ENCODE measurements at places on chromosomes 4 and X.

- peak; percentile 65 for DNase-seq
Observed at GRCh38 chrX:15497865-15498264, 2.7 kb upstream of the BMX start.

DNA sequence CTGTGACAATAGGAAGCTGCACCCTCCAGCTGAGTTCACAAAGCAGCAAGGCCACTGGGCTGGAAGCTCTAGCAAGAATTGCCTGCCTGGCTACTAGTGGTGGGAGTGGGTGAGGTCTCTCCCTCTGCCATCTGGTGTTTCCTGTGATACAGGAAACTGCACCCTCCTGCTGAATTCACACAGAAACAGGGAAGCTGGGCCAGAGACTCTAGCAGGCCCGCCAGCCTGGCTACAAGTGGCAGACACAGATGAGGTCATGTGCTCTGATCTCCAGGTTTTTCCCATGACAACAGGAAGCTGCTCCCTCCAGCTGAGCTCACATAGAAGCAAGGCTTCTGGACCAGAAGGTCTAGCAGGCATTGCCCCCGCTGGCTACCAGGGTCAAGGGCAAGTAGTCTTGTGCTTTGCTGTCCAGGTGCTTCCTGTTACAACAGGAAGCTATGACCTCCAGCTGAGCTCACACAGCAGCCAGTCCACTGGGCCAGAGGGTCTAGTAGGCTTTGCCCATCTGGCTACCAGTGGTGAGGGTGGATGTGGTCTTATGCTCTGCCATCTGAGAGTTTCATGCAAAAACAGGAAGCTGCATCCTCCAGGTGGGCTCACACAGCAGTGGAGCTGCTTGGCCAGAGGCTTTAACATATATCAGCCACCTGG is 41.5 kb upstream of the ZXDA start:
- DNase-seq = no peak

DNA sequence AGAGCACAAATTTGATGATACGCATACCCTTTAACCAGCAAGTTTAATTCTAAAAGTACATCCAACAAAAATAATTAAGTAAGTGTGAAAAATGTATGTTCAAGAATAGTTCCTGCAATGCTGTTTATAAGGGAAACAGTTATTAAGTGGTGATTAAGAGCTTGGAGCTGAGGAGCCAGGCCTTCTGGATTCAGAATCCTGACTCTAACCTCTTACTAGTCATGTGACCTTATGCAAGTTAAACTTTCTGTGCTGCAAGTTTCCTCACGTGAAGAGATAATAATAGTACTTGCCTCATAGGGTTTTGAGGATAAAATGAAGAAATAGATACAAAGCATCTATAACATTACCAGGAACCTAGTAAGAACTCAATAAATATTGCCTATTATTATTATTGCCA is 77.7 kb downstream of the FAM13A start:
- DNase-seq = no peak

DNA sequence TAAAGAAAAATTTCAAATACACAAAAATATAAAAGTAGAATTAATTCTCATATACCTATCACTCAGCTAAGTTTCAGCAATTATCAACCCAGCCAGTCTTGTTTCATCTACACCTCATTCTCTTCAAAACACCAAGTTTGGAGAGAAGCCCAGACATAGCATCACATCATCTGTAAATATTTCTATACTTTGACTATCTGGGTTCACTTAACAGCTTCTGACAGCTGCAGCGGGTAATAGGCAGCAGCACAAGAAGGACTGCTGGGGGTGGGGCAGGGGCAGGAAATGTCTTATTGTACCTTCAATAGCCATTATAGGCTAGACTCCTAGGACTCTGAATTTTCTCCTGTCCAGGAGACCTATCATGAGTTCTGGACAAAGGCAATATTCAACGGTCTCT is 54.1 kb downstream of the PHF8 start:
- no peak for DNase-seq

DNA sequence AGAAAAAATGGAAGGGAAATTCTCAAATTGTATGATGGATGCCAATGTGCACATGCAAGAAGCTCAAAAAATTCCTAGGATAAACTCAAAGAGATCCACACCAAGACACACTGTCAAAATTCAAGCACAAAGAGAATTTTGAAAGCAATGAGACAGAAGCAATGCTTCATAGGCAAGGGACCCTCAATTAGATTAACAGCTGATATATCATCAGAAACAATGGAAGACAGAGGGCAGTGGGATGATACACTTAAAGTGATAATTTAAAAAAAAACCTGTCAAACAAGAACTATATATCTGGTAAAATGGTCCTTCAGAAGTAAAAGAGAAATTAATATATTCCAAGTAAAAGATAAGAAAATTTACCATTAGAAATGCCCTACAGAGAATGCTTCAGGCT is 306.3 kb upstream of the PCDH7 start:
- DNase-seq = no peak

DNA sequence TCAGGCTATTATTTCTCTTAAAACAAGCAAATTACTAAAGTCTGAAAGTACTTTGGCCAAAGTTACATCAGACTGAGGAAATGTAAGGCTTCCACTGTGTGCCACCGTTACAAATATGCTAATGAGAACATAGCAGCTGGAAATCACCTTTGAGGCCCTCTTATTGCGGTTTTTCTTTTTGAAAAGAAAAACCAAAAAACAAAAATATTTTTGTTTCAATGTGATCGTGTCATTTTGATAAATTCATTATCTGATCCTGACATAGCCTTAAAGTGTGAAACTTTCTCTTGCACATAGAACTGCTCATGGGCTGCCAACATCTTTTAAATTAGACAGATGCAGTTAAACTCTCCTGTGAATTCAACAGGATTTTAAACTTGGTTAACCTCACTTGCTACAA is 2.8 kb upstream of the TIFA start:
- DNase-seq = no peak

- no peak for DNase-seq
Observed at GRCh38 chrX:43225626-43226328, 430.3 kb upstream of the MAOA start.

DNA sequence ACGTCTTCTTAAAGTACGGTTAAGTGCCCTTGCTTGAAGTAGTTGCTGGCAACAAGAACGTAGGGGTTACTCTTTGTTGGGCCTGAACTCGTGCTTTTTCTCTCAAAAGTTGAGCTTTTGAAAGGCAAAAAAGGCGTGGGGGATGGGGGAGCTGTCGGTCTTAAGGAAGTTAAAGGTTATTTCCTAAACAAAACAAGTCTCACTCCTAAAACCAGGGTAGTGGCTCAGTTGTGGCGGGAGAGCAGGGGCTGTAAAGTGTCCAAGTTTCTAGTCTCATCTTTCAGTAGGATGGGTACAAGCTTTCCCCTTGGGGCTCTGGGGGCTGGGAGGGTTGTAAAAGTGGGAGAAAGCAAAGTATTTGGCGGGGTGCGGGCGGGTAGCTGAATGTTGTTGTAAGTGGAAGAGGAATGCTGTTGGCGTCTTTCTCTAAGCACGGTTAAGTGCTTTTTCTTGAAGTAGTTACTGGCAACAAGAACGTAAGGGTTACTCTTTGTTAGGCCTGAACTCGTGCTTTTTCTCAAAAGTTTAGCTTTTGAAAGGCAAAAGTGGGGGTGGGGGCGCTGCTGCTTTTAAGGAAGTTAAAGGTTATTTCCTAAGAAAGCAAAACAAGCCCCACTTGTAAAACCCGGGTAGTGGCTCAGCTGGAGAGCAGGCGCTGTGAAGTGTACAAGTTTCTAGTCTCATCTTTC is 904 bp upstream of the WDR1 start:
- no peak for DNase-seq

DNA sequence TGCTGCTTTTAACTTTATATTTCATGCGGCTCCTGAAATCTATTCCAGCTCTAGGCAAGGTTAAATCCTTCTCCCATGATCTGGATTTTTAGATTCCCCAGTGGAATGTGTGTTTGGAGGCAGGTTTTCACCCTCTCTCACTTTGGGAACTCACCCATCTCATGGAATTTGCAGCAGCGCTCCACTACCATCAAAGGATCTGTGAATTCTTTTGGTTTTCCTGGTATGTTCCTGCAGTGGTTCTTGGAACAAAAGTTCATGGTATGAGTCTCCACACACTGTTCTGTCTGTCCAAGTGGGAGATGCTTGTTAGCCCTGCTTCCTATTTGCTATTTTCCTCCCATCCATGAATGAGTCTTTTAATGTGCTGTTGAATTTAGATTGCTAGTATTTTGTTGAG is 14.0 kb downstream of the APOOL start:
- DNase-seq = no peak

GRCh38 chrX:19682712-19683331 is 167.5 kb upstream of the MAP3K15 start:
- DNase-seq = peak; percentile 82

DNA sequence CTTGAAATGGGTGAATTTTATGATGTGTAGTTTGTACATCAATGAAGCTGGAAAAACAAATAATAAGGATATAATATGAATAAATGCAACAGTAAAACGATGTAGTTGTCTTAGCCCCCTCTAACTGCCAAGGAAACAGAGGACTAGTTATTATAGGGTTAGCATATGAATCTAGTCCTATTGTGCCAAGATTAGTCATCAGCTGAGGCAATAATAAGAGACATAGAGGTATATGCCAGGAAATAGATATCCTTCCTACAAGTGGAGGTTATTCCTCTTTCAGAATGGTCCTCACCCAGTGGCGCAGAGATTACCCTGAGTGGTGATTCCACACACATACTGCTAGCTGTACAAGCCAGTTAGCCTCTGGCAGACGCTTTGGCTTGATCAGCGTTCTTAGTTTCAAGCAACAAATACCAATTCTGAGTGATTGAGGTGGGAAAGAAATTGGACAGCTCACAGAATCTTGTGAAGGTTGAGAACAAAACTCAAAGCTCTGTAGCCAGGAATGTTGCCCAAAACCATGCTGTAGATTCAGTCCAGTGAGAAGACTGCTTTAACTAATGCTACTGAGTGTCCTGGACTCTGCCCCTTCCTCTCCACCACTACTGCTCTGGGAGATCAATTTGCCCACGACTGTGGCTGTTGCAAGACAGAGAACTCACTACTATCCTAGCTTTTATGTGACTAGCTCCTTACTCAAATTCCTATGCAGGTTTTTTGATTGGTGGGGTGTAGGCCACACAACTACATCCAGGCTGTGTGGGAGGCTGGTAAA is 27.0 kb upstream of the ZNF280C start:
- DNase-seq = no peak

GRCh38 chrX:73850124-73851013 is 287.4 kb downstream of the CHIC1 start:
- DNase-seq = peak; percentile 31

DNA sequence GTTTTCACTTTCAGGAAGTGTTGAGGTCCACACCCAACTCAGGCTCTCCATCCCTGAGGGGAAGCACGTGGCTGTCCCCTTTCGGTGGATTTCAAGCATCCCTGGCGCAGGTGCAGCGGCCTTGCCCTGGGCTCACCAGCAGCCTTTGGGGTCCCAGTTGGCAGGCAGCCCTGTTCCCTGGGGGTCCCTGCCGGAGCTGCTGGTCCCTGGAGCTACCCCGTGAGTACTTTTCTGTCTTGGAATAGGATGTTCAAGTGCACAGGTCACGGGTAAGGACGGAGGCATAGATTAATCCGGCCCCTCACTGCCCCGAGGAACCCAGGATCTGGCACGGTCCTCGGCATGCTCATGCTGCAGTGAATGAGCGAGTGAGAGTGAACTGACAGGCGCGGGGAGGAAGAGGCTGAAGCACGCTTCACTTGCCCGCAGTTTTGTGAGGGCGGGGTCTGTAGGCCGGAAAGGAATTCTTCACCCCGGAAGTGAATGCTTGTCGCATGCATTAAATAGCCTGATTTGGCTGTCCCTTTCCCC is 117.2 kb upstream of the FAT1 start:
- DNase-seq = no peak

- no peak for DNase-seq
Observed at GRCh38 chr4:3384771-3385710, 56.7 kb upstream of the HGFAC start.

- no peak for DNase-seq
Observed at GRCh38 chrX:35880601-35881000, 38.9 kb upstream of the CFAP47 start.

DNA sequence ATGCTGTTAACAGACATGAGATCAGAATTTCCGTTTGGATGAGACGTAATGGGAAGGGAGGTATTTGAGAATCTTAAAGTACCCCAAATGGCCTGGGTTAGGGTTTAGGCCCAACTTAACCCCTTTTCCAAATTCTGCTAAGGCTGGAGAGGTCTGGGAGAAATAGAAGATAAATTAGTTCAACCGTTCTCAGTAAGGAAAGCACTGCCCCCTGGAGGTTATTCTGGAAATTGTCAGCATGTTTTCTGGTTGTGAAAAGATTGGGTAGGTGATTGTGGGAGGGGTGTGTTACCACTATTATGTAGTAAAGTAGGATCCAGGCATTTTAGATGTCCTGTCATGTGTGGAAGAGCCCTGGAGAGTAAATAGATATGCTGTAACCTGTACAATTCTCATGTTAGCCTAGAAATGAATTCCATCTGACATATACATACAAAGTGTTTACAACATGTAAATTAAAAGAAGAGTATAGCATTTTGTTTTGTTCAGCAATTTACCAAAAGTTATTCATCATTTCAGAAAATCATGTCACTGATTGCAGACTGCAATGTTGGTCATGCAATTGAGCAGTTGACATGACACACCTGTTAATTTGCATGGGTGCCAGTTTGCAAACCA is 26.8 kb upstream of the GRXCR1 start:
- DNase-seq = peak; percentile 41

DNA sequence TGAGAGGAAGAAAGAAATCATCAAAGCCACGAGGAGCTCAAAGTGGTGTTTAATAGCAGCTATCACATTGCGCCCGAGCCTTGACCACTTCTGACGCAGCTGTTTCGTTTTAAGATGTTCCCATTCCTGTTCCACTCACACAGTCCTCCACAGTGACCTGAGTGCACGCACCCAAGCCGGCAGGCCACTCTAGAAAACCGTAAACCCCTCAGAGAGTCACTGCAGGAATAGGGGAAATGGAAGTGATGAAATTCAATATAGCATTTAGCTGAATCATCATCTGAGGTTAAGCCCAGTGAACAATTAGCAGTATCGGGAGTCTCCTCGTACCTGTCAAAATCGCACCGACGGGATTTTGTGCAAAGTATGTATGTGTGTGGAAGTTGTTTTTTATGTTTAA is 17.9 kb upstream of the HAND2 start:
- DNase-seq = no peak

DNA sequence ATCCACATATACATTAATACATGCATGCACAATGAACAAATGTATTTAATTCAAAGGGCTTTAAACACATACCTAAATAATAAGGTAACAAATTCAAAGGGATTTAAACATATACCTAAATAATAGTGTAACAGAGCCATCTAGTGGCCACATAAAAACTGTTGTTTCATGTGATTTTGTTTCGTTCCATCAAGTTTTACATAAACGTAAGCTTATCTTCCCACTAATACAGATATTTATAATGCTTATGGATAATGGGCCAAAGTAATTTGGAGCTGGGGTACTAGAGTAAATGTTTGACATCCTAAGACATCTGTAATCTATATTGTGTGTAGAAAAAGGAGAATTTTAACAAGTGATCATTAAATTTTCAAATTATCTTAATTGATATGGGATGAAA is 82.3 kb downstream of the PRSS12 start:
- peak; percentile 54 for DNase-seq

DNA sequence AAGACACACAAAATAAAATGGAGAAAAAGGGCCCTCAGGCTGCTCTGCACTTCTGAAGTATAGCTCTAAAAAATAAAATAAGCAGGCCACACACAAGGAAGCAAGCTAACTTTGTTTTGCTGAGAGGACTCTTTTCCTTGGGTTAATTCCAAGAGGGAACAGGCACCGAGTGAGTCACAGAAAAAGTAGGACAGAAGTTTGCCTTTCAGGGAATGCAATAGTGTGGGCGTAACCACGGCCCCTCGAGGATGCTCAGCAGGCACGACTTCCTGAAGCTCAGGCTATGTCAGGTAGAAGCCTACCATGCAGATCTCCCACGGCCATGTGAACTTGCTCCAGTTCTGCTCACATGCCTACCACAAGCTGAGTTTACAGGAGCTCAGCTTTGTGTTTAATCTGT is 22.1 kb downstream of the PPP1R2C start:
- DNase-seq = peak; percentile 69

Data from AG08395 (cell line).